CD4-positive, alpha-beta T cell treated with Interleukin-4 for 1 hour (primary cell): ENCODE measurements at places on chromosomes 5 and 9.
A peak's percentile ranks its signal among the peaks of the same experiment; 100 is the strongest.

- DNase-seq = no peak
These were observed 97.4 kb downstream of the GAPVD1 start for GRCh38 chr9:125359011-125359410.

GRCh38 chr5:129904667-129905472, 605 bp downstream of the CHSY3 start:
- DNase-seq = no peak

GRCh38 chr5:62132276-62132675, 173.7 kb upstream of the KIF2A start:
- DNase-seq = no peak

- DNase-seq = no peak
These were observed 294.8 kb upstream of the KIF2A start for GRCh38 chr5:62011089-62011664.

DNA sequence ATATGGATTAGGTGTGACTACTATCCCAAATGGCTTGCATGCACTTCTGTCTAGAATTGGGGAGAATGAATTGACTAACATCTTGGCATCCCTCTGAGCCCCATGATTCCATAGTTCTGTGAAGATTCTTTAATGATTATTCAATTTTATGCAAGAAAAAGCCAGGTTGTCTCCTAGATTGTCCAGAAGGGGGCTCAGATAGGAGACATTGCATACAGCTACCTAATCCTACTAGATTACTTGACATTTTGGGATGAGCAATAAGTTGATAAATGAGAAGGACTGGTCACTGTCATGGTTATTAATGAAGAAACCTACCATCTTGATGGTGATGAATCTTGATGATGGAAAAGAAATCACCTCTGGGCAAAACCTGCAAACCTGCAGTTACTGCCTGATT, 117.0 kb downstream of the CARTPT start:
- no peak for DNase-seq

DNA sequence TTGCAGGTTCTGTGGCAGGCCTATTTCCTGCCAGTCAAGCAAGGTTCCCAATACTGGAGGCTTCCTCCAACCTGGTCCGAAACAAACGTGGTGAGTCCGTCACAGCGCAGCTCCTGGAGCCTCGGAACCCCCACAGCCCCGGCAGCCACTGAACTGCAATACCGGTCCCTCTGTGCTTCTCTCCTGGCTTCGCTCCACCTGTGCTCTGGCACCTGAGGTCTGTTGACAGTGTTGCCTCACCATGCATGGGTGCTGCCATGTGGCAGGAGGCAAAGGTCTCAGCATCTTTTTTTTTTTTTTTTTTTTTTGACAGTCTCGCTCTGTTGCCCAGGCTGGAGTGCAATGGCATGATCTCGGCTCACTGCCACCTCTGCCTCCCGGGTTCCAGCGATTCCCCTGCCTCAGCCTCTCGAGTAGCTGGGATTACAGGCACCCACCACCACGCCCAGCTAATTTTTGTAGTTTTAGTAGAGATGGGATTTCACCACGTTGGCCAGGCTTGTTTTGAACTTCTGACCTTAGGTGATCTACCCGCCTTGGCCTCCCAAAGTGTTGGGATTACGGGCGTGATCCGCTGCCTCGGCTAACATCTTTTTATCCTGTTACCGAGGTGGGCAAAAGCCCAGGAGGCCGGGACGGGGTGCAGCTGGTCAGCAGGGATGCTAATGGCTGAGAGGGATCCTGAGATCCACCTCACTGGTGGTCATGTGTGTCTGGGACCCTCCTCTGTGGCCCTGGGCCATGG, 57.1 kb upstream of the RNU6ATAC start:
- DNase-seq = no peak

- no peak for DNase-seq
These were observed 298.4 kb upstream of the PRDM9 start for GRCh38 chr5:23208959-23209431.

DNA sequence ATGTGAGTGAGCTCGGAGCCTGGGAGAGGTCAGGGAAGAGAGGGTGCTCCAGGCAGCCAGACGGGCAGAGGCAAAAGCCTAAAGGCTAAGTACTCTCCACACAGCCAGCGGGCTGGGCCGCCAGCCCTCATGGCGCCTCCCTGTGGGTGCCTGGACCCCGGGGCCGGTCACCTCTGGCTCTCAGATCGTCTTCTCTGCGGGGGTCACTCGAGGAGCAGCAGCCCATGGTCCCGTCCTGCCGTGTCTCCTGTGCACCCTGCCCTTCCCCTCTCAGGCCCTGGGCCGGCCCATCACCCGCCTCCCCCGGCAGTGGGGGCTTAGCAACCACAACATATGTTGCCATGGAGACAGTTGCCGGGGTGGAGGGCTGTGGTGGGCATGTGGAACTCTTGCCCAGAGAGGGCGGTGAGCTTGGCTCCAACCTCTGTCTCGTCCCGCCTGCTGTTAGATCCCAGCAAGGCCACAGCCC, 4.2 kb downstream of the AK1 start:
- DNase-seq = no peak

DNA sequence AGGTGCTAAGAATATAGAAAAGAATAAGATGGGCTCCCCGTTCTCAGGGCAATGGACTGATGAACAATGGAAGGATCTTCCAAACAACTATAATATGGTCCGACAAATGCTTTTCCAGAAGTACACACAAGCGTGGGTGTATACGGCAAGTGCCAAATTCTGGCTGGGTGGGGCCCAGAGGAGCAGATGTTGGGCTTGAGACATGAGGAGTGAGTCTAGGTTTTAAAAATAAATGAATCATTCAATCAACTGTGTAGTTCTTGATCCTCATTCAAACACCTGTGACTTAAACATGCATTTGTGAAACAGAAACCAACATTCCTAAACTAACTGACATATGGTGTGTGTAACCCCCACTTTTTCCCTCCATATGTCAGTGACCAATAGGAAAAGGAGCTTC, 47.9 kb downstream of the MFAP3 start:
- DNase-seq = no peak

- DNase-seq = no peak
These were observed 173.9 kb downstream of the AOPEP start for GRCh38 chr9:94900222-94901018.

- DNase-seq = no peak
These were observed 154.4 kb downstream of the NPR3 start for GRCh38 chr5:32865475-32865874.

- DNase-seq = no peak
These were observed 50.0 kb downstream of the RAI14 start for GRCh38 chr5:34706084-34706483.

DNA sequence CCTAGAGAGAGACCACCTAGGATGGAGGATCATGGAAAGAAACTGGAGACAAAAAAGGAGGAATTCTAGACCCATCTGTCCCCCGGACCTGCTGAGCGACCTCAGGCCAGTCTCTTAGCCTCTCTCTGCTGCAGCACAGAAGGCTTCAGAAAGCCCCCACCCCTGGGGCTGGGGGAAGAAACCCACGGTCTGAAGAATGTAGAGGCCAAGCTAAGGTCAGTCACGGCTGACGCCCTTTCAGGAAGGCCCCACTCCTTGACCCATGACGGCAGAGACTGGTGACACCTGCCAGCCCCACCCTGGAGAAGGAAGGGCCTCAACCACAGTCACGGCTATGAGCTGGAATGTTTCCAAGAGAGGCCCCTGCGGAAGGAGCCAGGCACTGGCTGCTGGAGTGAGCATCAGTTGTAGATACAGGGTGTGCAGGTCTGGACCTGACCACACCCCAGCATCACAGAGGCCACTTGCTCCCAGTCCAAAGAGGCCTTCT, 120.5 kb upstream of the BOD1 start:
- peak; percentile 60 for DNase-seq

GRCh38 chr9:8750639-8751051, 951.1 kb upstream of the DMAC1 start:
- DNase-seq = no peak

DNA sequence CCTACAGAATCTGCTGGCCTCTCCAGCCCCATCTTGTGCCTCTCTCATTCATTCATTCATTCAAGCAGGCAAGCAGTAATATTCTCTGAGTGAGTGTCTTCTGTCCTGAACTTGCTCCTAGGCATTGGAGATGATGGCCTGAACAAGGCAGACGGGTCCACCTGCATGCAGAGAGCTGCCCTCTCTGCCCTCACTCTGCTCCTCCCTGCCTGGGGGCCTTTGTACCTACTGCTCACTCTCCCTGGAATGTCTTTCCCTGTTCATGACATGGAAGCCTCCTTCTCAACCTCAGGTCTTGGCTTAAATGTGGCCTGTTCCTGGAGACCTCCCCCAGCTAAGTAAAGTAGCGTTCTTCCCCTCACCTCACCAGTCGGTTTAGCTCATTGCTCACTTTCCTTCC, 6.6 kb downstream of the CDX1 start:
- DNase-seq = no peak

GRCh38 chr5:83357621-83358231, 113.8 kb upstream of the VCAN start:
- no peak for DNase-seq

- DNase-seq = no peak
These were observed 10.2 kb downstream of the CMYA5 start for GRCh38 chr5:79699763-79700400.

DNA sequence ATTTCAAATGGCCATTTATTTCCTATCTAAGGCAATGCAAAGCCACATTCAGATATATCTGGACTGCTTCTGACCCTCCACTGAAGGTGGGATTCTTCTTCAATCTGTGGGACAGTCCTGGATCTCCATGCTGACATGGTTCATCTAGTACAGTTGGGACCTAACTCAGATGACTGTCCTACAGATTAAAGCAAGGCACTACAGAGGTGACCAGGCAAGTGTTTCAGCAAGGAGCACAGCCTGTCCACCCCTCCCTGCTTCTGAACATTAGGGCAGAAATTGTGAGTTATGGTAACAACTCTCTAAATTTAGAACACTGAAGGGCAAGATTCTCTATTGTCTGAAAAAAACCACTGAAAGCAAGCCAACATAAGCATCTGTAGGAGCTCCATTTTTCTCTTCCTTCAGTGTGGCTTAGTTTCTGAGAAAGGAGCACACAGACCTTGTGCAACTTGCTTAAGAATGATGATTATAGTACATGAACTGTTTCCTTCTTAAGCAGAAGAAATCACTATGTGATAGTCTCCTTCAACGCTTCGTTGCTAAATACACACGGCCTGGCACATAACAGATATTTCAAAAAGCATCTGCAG, 62.9 kb upstream of the BARX1 start:
- no peak for DNase-seq

DNA sequence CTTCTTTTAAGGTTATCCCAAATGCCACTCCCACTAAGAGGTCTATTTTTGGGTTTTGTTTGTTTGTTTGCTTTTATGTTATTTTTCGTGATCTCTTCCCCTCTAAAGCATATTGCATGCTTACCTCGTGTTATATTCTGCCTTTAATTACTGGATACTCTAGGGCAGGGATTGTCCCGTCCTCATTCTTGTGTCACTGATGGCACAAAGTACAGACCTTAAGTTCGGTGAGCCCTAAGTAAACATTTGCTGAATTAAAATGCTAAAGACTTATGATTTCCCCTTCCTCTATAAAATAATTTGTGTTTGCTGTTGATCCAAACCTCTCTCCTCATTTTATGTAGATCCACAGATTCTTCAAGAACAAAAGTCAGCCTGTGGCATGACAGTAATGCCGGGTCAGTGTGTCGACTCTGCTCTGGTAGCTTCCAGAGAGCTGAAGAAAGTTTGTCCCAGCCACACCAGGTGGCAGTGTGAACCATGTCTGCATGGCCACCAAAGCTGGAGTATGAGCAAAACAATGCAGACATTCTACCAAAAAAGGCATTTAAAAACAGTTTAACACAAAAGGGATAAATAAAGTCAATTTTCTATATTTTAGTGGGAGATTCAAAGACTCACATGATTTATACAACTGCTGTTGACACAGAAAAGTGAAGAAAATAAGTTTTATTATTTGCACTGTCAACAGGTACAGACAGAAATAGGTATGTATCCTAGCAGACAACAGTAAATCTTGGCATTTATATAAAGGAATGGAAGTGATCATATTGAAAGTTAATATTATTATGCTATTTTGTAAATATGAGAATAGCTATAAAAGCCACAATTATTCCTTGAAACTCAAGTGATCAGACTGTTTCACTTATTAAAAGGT, 17.9 kb upstream of the POC5 start:
- DNase-seq = peak; percentile 12

DNA sequence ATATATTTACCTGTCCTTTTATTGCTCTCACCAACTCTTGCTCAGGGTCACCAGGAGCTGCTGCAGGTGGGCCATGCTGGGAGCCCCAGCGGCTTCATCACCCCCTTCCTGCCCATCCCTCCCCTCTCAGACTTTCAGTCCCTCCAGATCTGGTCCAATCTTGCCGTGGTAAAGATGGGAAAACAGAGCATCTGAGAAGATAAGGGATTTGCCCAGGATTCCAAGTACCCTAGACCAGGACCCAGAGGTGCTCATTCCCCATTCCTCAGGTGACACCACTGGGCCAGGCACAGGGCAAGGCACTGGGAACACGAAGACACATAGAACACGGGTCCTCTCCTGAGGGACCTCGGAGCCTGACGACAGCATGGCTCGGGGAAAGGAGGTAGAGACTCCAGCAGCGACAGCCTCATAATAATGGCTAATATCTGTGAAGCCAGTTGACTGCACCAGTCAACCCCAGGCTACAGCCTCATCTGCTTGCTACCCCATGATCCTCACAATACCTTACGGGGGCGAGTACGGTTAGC, 18.0 kb downstream of the TMOD1 start:
- no peak for DNase-seq

DNA sequence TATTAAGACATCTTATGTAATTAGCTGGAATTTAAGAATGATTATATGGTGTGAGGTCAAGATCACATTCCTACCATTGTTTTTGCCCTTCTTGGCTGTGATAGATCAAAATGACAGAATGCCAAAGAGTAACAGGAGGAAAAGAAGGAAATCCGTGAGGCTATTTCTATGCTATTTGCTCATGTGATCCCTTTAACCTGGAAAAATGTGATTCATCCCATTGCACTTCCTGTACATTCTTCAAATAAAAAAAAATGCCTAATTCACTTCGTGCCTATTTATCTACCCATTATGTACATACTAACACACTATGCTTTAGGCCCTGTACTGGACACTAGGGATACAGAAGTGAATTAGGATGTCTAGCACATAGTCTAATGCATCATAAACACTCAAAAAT, 154.1 kb upstream of the PAPPA start:
- DNase-seq = no peak

GRCh38 chr5:73433982-73434342, 14.6 kb downstream of the FOXD1 start:
- DNase-seq = no peak

DNA sequence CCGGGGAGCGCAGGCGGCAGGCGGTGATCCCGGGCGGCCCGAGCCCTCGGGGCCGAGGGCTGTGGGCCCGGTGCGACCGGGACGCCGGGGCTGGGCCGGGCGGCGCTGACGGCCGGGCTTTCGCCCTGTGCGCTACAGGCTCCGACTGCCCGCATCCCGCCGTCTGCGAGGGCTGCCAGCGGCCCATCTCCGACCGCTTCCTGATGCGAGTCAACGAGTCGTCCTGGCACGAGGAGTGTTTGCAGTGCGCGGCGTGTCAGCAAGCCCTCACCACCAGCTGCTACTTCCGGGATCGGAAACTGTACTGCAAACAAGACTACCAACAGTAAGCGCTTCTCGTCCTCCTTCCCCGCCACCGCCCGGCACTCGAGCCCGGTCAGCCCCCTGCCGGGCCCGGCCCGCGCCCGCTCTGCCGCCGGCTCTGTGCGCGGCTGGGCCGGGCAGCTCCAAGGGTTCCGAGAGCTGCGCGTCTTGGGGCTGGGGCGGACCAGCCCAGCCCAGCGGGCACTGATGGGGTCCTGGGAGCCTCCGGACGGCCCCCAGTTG, 1.6 kb downstream of the LMX1B start:
- no peak for DNase-seq

- no peak for DNase-seq
These were observed 7.0 kb downstream of the AFAP1L1 start for GRCh38 chr5:149278451-149279210.
